SK-N-SH (cell line): ENCODE measurements at places on chromosomes 16 and 17.
A peak's percentile ranks its signal among the peaks of the same experiment; 100 is the strongest.

GRCh38 chr17:26809033-26809432 lies 484.9 kb upstream of the WSB1 start:
- no peak for DNase-seq

GRCh38 chr17:15351925-15352324 lies 10.5 kb upstream of the TEKT3 start:
- no peak for DNase-seq

GRCh38 chr16:55392701-55393100 lies 68.7 kb downstream of the IRX6 start:
- no peak for DNase-seq

DNA sequence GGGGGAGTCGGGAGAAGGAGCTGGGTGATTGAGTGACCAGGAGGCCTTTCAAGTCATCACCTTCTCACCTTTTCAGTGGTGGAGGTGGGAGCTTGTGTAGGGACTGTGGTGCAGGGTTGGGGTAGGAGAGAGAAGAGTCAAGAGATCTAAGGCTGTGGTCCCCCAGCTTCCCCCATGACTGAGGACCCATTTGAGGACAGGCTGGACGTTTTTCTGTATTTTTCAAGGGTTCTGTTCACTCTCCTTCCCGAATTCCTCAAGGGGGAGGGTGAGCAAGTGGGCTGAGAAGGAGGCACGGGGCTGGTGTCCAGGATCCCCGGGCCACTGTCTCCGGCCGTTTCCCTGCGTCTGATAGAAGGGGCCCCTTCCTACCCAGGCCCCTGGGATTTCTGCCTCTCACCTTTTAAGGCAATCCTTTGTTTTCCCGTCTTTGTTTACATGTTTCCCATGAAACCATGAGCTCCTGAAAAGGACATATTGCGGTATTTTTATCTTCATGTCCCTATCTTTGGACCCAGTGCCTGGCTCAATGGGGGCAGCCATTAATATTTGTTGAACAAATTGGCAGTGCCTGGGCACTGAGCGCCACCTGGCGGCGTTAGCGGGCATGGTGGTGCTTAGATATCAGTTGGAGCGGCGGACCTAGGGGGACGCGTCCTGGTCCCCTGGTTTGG lies 9.2 kb upstream of the CD300A start:
- peak; percentile 89 for DNase-seq

GRCh38 chr17:3795390-3796102 lies 5.4 kb downstream of the ITGAE start:
- DNase-seq, result no peak

DNA sequence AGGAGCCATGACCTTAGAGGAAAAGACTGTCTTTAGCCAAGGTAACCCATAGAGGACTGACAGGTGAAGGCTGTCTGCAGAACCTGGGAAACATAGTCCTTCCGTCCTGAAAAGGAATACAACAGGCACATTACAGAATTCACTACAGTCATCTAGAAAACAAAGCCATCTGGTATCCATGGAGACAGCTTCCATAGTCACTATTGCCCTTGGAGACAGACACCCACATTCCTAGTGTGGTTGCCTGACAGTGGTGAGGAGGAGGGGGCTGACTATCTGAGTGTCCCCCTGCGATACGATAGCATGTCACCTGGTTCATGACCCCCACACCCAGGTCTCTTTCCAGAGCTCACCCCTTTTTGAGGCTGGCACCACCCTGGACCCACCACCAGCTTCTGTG lies 254.7 kb downstream of the CDH13 start:
- DNase-seq, result no peak

DNA sequence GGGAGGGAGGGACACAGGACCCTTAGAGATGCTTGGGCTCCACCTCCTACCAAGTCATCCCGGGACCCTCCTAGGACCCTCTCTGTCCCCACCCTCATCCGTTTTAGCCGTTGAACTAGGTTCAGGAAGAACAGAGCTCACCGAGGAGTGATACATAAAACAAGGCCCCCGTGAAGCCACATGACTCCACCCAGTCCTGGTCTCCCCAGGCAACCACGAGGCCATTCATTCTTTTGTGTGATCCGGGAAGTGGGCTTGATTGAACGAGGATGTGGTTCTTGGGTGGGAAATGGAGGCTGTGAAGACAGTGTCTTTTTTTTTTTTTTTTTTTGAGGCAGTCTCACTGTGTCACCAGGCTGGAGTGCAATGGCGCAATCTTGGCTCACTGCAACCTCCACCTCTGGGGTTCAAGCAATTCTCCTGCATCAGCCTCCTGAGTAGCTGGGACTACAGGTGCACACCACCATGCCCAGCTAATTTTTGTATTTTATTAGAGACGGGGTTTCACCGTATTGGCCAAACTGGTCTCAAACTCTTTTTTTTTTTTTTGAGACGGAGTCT lies 14.8 kb downstream of the TRARG1 start:
- no peak for DNase-seq

- DNase-seq, result no peak
These were observed 22.0 kb downstream of the BAHCC1 start for GRCh38 chr17:81417049-81417878.

- DNase-seq, result no peak
These were observed 1.9 kb downstream of the NUDT7 start for GRCh38 chr16:77724174-77724573.

DNA sequence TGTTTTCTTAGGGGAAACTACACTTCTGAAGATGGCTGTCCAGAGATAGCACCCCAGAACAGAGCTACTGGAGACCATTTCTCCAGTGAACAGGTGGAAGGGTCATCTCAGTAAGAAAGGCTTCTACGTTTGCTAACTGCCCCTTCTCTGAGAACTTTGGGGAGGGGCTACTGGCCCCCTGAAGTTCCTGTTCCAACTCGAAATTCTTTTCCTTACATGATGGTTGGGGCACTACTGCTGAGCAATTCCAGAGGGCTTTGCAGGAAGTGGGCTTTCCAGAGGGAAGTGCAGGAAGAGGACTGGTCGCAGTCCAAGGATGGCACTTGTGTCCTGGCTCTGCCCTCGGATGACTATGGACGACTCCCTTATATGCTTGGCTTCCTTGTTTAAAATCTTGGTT lies 31.2 kb downstream of the TOM1L2 start:
- DNase-seq, result no peak

- no peak for DNase-seq
These were observed 7.1 kb downstream of the FZD2 start for GRCh38 chr17:44564429-44564828.

- DNase-seq, result no peak
These were observed 144.4 kb downstream of the PCTP start for GRCh38 chr17:55895112-55895759.

GRCh38 chr17:49260011-49260816 lies 29.6 kb upstream of the PHOSPHO1 start:
- DNase-seq, result peak; percentile 81

GRCh38 chr16:87747626-87748414 lies 18.0 kb downstream of the KLHDC4 start:
- no peak for DNase-seq

GRCh38 chr17:31444026-31444425 lies 52.6 kb downstream of the RAB11FIP4 start:
- no peak for DNase-seq

DNA sequence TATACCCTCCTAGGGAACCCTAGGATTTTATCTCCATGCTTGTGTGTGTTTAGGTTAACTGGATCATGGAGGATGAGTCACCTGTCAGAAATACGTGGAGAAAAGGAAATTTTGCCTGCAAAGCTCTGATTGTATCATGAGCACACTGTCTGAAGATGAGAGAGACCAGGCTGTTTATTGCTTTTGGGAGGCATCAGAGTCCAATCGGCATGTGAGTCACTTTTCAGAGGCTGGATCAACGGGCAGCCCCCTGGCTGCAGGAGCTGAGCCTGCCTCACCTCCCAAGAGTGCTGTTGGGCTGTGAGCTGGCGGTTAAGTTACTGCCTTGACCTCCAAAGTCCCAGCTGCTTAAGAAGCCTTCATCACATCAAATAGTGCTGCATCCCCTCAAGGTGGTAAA lies 41.5 kb upstream of the MED9 start:
- no peak for DNase-seq

DNA sequence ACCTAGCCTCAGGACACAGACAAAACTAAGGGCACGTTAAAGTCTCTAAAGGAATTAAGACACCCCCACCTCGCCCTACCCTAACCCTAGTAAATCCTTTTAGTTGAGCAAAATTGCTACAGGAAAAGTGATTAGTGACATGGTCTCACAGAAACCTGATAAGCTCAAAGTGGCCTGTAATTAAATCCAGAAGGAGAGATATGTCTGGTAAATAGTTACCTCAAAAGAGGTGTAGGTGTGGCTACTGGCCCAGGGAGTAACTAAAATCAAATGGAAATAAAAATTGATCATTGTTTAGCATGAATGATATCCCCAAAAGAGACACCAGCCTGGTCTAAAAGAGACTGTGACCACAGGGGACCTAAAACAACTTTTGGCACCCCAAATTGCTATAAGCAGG lies 168.3 kb downstream of the SLC39A11 start:
- peak; percentile 41 for DNase-seq

- no peak for DNase-seq
These were observed 61.5 kb downstream of the HELZ start for GRCh38 chr17:67183531-67183930.

DNA sequence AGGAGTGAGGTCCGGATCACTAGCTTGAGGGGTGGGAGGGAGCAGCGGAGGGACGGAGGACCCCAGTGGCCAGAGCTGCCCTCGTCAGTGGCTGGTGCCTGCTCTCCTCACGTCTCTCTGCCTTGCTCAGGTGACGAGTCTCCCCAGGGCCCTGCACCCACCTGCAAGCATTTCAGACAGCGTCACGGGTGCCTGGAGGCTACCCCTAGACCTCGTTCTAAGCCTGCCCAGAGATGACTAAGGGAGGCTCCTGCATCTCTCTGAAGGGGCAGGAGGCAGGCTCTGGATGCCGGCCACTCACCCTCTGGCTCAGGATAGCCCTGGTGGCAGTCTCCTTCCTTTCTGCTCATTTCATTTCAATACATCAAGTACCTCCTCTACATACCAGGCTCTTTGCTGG lies 68.8 kb downstream of the MRC2 start:
- DNase-seq, result no peak

- no peak for DNase-seq
These were observed 13.6 kb downstream of the ZC3H7A start for GRCh38 chr16:11783319-11784037.

DNA sequence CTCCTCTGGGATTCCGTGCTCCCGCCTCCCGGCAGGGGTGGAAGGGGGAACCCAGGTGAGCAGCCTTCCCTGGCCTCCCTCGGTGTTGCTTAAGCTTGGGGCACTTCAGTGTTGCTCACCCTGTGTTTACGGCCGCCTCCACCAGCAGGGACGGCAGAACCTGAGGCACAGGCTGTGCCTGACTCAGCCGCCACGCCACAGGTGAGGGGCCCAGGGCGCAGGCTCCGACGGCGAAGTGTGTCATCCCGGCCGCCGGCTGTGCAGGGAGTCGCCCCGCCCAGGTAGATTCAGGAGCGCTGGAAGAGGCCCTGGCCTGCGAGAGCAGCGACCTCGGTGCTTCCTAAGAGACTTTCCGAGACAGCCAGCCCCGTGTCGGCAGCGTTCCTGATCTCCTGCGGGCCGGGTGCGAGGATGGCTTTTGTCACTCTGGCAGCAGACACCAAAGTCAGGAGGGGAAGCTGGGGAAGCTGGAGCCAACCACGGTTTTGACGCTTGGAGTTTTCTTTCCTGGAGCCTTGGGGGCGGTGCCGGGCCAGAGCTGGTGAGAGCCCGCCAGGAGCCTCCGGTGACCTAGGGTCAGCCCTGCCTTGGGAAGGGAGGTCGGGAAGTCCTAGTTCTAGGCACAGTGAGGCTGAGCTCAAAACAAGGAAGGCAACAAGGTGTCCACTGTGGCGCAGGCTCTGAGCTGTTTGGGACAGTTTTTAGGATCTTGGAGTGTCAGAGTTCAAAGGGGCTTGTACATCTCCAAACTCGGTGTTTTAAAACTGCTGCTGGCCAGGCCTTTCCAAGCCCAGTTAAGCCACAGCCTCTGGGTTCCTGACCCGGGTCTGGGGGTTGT lies 2.1 kb downstream of the GSE1 start:
- DNase-seq, result no peak

GRCh38 chr17:30524847-30525246 lies 47.6 kb downstream of the GOSR1 start:
- DNase-seq, result no peak

GRCh38 chr17:77474292-77474988 lies 333.7 kb downstream of the SEC14L1 start:
- no peak for DNase-seq

DNA sequence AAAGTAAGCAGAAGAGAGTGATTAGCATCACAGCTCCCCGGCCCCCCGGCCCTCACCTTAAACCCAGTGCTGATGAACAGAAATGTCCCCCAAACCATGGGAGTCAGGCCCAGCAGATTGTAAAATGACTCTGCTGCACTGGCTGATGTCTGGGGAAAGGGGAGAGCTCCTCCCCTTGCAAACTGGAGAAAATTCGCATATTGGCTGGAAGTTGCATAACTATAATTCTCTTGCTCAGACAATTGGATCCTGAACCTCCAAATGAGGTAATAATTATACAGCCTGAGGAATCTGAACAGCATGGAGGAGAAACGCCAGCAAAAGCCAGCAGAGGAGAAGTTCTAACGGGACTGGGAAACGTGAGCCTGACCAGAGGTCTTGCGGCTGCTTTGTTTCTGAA lies 109.7 kb downstream of the C16orf95 start:
- no peak for DNase-seq

DNA sequence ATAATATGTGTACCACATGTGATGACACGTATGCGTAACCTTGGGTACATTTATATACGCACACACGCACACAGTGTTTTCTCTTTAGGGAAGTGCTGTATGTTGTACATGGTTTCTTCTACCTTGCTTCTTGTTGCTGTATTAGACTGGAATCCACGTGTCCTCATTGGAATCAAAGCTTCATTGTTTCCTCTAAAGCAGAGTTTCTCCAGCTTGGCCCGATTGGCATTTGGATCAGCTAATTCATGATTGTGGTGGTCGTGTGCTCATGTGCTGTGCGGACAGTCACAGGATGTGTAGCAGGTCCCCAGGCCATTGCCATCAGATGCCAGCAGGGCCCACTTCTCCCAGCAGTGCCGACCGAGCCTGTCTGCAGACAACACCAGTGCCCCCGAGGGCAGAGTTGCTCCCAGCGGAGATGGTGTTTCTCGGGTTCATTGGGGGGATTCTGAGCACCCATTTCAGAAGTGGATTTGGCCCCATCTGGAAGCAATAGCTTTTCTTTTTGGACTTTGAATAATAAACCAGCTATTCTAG lies 148.4 kb downstream of the RPTOR start:
- peak; percentile 80 for DNase-seq

DNA sequence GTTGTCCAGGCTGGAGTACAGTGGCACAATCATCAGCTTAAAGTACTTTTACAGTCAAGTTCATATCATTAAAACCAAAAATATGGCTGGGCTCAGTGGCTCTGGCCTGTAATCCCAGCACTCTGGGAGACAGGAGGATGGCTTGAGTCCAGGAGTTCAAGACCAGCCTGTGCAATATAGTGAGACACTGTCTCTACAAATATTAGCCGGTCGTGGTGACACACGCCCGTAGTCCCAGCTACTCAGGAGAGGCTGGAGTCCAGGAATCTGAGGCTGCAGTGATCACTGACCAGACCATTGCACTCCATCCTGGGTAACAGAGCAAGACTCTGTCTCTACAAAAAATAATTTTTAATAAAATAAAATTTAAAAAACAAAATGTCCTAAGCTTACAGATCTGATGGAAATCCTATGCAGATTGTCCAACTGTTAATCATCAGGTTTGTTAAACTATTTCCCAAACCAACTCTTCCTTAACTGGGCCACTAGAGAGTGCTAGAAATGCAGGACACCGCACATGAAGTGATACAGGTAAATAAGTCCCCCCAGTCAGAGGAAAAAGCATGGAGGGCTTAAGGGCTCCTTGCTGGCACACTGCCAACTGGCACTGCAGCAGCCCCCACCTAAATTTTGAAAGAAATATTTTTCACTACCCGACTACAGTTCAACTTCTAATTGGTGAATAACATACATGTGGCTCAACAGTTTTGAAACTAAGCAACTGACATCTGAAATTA lies 2.8 kb downstream of the USP22 start:
- DNase-seq, result peak; percentile 48
